ENCODE measurements at places on chromosomes 1 and 21.
A peak's percentile ranks its signal among the peaks of the same experiment; 100 is the strongest.

DNA sequence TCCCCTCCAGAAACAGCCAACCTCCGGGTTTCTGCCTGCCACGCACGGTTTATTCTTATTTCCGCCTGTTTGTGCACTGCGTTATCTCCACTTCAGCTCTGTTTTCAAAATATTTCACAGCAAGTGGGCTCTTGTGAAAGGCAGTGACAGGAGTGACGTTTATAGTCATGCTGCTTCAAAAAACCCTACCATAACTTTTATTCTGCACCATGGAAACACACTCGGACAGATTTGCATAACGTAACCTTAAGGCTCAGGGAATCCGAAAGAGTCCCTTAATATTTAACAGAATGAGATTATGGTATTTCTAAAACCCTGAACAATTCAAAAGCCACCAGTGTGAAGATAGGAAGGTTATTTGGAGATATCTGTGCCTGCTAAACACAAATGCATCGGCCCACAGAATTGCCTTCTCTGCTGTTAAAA, 782 bp upstream of the SDE2 start:
- DNase-seq = no peak

GRCh38 chr1:233665575-233666270, 51.8 kb downstream of the KCNK1 start:
- no peak for DNase-seq

GRCh38 chr1:240706150-240706935, 94.4 kb upstream of the GREM2 start:
- no peak for DNase-seq

- DNase-seq = no peak
These were observed 9.7 kb downstream of the PLA2G2F start for GRCh38 chr1:20148571-20149500.

- no peak for DNase-seq
These were observed 67.0 kb upstream of the PTCH2 start for GRCh38 chr1:44909901-44910544.

GRCh38 chr1:153344718-153345025, 4.0 kb downstream of the PGLYRP4 start:
- no peak for DNase-seq

GRCh38 chr1:109269981-109270622, 12.8 kb downstream of the PSRC1 start:
- DNase-seq = no peak

GRCh38 chr1:21205416-21205815, 28.7 kb upstream of the EIF4G3 start:
- no peak for DNase-seq

DNA sequence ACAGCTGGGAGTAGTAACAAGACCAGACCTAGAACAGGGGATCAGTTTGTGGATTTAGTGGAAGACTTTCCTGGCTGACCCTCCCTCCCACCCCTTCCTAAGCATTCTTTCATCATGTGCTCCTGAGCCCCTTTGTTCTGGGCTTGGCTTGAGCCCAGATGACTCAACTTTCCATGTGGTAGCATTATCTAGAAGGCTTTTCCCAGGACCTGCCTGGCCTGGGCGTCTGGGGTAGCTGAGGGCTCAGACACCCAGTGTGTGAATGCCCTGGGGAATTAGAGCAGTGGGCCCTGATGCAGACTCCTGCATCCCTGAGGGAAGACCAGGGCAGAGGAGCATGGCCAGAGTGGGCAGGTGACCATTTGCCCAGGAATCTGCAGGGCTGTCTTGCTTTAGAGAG, 44.1 kb upstream of the TSPAN2 start:
- DNase-seq = no peak

GRCh38 chr1:11979028-11979850, 1.0 kb upstream of the MFN2 start:
- DNase-seq = no peak

DNA sequence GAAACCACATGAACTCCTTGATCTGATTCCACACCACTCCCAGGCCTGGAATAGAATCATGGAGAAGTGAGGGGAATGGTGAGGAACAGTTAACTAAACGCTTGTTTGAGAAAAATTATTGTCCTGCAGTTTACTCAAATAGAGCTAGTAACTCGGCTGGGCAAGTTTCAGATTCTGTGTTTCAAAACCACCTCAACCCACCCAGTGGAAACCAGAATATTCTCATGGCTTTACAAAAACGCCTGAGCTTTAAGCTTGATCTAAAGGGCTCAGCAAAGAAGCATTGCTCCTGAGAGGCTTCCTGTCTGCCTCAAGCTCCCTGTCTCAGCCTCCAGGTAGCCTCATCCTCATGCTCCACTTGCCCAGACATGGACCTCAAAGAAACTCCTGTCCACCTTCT, 16.6 kb downstream of the TCHHL1 start:
- DNase-seq = no peak

- DNase-seq = no peak
These were observed 172.1 kb upstream of the ZRANB2 start for GRCh38 chr1:71252900-71253299.

DNA sequence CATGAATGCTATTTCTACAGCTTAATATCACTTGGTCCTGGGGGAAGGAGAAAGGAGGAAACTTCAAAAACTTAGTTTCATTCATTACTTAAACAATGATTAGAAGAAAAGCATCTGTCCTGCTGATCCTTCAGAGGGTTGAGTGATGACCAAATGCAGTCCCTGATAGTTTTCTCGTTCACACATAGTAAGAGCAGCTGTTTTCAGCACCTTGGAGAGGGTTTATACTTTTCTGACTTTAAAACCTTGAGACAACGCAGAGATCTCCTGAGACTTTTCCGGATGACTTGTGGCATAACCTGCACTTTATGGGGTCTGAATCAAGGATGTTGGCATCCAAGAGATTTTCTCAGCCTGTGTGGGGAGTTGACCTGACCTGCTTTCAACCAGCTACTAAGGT, 94.0 kb upstream of the KCND3 start:
- DNase-seq = no peak

DNA sequence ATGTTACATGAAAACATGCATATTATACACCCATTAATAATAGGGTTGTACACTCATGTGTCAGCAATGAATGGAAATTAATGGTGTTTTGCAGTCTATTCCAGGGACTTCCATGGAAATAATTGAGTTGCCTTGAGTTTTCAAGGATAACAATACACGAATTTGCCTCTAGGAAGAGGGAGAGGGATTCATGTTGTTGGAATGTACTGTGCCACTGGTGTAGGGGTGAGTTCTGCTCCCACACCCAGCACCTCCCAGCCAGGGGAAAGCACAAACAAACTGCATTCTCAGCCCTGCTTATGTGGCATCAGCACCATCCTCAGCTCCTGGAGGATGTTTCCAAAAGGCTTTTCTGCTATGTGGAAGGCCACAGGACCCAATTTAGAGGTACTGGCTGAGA, 57.8 kb downstream of the BCAR3 start:
- no peak for DNase-seq

- no peak for DNase-seq
These were observed 114.2 kb downstream of the EDEM3 start for GRCh38 chr1:184640505-184640904.

DNA sequence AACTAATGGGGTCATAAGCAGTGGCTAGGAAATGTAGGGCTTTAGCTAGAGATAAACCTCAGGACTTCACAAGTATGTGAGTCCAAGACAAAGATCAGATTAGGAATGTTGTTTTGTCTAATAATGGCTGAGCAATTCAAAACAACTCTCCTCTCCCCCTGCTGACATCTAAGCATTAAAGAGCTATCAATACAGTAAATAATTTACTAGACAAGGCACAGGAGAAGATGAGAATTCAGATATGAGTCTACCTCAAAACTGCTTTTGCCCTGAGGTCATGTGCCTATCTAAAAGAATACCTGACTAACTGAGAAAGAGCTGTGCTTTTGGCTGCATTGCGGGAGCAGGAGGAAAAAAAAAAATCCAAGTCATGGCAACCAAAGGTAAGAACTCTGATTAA, 86.8 kb downstream of the SPATA17 start:
- no peak for DNase-seq

GRCh38 chr1:223531742-223532341, 133.7 kb downstream of the CAPN8 start:
- peak; percentile 7 for DNase-seq

GRCh38 chr1:111378791-111379190, 48.7 kb downstream of the OVGP1 start:
- DNase-seq = no peak

- DNase-seq = no peak
These were observed 290.4 kb downstream of the OLFM3 start for GRCh38 chr1:101706366-101706765.

GRCh38 chr1:246930830-246931548, 759 bp downstream of the AHCTF1 start:
- DNase-seq = peak; percentile 41

- DNase-seq = no peak
These were observed 10.9 kb upstream of the CD5L start for GRCh38 chr1:157852476-157852875.

- DNase-seq = no peak
These were observed 3.7 kb downstream of the ATP1B1 start for GRCh38 chr1:169110236-169110635.

- DNase-seq = no peak
These were observed 102.7 kb downstream of the LYST start for GRCh38 chr1:235763962-235764361.

DNA sequence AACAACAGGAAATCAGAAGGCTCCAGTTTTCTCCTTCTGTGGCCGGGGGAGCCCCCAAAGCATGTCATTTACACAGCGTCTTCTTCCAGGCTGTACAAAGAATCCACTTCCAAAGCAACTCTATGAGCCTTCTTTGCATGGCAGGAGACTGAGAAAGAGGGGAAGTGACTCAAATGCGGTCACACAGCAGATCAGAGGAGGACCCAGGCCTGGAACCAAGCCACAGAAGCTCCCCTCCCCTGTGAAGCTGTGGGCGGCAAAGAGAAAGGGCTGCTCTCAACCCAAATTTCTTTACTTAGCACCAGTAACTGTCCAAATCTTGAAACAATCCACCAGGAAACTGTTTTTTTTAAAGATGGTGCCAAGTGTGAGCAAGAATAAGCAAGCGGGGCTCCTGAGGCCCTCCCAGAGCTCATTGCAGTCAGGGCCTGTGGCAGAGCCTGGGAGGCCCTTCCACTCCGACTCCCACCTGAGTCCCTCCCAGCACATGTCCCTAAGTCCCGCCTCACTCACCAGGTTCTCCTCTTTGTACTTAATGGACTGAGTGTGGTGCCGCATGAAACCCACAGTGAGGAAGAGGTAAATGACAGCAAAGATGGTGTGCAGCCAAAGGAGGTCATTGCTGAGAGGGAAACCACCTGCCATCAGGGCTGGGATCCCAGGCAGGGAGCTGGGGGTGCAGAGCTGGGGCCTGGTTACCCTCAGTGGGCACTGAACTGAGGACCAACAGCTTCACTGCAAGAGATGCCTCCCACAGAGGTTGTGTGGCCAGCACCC, 15.9 kb downstream of the TMEM63A start:
- no peak for DNase-seq

DNA sequence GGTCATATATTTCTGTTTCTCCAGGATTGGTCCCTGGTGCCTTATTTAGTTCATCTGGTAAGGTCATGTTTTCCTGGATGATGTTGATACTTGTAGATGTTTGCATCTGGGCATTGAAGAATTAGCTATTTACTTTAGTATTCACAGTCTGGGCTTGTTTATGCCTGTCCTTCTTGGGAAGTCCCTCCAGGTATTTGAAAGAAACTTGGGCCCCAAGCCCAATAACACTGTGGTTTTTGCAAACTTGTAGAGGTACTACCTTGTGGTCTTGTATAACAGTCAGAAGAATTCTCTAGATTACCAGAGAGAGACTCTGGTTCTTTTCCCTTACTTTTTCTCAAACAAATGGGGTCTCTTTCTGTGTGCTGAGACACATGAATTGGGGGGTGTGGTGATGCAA, 251.4 kb upstream of the B3GALT2 start:
- no peak for DNase-seq

DNA sequence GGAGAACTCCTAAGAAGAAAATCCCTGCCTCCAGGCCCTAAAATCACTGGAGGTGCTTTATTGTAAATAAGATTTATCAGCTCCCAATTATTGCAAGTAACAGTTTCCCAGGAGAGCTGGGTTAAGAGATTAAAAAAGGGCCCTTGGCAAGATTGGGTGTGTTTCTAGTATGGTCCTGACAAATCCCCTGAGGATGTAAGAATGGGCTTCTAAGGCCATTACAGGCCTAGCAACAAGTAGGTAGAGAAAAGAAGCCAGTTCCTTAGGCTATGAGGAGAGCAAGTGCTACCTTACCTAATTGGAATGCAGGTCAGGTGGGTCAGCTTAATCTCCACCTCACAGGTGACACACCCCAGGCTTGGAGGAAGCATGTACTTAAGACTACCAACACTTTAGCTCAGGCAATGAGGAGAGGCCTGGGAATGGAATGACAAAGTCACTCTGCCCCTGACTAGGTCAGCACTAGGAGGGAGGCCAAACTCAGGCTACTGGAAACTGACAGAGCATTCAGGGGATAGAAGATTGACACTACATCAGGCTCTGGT, 6.8 kb upstream of the OTUD7B start:
- DNase-seq = no peak

GRCh38 chr1:166063701-166064100, 103.1 kb downstream of the FAM78B start:
- no peak for DNase-seq

DNA sequence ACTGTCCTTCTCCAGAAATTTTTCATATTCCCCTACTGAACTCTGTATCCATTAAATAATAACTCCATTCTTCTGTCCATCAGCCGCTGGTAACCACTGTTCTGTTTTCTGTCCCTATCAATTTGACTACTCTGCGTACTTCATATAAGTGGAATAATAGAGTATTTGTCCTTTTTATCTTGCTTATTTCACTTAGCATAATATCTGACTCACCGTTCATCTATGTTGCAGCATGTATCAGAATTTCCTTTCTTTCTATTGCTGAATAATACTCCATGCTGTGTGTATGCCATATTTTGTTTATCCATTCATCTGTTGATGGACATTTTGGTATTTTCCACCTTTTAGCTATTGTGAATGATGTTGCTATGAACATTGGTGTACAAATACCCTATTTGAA, 71.9 kb downstream of the CEP350 start:
- no peak for DNase-seq

DNA sequence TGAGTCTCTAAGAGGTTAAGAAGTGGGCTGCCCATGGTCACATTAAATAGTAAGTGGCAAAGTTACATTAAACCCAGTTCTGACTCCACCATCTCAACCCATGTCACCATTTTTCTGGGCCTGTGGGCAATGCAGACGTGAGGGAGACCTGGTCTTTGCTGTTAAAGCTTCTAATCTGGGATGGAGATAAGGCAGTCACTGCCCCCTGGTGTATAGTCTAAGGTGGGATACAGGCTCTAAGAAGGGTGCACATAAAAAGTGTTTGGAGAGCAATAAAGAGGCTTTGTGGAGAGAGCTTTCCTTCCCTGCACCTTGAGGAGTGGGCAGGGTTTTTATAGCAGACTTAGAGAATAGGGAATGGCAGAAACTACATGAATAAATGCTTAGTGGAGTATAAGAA, 141.3 kb downstream of the ROR1 start:
- DNase-seq = peak; percentile 35

- DNase-seq = peak; percentile 69
These were observed 2.6 kb upstream of the TOR3A start for GRCh38 chr1:179079113-179079761.
